ENCODE measurements at places on chromosomes 7 and 10. TPM values are rescaled to one million over a fixed set of nuclear protein-coding genes. Genes with fewer than 3 reads are reported as not detected.

GTF2IRD1 gene
- 17.1 TPM for total RNA-seq

DNA sequence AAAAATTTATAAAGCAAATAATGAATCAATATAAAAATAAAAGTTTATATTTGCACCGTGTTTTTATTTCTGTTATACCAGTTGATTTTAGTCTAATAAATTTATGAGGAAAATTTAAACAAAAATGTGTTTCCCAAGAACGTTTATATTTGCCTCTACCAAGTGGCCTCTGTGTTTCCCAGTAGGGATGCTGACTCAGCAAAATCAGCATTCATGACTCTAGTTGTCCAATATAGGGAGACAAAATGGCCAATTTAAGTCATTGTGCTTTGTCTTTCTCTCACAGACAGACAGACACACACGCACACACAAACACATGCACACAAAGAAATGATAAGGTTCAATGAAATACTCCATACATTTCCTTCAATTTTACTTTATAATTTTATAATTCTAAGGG, 942.5 kb upstream of the ZWINT start:
- no peak for DNase-seq

- DNase-seq: no peak
Measured at GRCh38 chr7:64515781-64516180, 47.1 kb downstream of the ZNF680 start.

DNA sequence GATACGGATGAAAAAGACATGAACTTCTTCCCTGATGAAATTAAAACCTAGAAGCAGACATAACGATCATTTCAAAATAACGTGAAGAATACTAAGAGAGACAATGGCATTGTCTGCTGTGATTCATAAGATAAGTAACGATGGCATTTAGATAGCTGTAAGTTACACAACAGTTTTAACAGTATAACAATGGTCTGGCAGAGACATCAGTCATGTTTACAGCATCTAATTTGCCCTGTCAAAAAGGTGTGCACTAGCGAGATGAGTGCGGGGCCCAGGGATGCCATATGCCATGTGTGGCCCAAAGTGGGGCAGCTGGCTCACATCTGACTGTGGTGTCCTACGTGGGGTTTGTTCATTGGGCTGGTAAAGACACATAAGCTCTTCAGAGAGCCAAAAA, 55.7 kb upstream of the RHEB start:
- no peak for DNase-seq

DNA sequence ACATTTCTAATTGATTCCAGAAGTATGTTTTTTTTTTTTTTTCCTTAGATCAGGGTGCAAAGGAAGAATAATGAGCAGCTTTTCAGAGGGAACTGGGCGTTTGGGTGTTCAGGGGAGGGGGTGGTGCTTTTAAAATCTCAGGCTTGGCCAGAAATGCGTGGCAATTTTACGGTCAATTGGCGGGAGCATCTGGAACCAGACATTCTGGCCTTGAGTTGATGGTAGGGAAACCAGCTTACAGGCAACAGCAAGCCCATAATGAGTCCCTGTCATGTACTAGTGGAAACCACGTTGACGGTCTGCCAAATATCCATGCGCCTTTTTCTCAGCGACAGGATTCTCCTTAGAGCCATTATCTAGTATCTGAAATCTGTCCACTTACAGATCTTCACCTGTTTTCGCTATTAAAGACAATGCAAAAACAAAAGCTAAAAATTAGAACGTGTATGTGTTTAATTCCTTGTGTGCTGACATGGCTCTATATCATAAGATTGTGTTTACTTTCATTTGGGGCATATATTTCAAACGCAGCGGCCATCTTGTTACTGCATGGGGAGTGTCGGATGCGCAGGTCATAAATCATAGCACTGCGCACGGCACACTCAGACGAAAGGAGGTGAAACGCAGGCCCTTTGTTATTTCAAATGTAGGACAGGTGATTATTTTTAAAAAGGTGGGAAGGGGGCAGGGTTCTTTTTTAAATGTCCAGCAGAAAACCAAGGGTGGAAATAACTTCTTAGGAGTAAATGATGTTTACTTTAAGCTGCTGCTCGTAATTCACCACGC, 209.2 kb downstream of the AGMO start:
- no peak for DNase-seq

DNA sequence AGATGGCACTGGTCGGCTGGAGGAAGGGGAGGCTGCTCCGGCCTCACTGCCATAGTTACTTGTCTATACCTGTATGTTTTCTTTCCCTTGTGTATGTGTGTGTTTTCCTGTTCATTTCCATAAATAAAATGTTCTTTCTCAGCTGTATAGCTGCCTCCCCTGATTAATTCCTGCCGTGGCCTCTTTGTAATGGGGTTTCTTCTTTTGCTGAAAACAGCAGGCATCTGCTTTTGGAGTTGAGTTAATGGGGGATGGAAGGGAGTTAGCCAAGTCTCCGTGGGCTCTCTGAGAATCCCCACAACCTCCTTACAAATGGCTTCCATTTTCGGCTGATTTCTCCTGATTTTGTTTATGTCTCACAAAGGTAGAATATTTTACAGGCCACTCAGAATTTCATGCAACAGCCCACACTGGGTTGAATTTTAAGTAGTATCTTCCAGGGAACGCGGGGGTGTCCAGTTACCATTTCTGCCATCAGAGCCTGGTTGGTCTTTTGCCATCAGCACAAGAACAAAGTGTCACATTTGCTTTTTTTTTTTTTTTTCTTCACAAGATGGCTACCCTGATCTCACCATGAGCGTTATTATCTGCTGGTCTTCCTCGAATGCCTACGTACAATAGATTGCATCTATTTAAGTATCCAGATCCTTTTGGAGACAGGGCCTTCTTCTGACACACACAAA, 88.1 kb upstream of the NRP1 start:
- DNase-seq: peak; percentile 5

DNA sequence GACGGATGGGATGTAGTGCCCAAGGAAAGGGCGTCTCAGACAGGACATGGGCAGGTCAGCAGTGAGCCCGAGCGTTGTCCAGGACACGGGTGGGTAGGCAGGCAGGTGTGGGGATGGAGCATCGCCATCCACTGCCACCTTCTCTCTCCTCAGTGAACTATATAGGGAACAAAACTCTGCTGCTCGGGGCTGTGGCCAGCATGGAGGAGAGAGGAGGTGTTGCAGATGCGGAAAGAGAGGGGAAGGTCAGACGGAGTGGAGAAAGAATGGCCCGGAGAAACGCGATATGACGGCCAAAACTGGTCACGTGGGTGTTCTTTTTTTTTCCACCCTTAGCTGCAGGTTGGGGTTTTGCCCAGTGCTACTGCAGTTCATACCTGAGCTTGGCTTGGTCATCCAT, 71.2 kb downstream of the GRID1 start:
- DNase-seq: no peak

DNA sequence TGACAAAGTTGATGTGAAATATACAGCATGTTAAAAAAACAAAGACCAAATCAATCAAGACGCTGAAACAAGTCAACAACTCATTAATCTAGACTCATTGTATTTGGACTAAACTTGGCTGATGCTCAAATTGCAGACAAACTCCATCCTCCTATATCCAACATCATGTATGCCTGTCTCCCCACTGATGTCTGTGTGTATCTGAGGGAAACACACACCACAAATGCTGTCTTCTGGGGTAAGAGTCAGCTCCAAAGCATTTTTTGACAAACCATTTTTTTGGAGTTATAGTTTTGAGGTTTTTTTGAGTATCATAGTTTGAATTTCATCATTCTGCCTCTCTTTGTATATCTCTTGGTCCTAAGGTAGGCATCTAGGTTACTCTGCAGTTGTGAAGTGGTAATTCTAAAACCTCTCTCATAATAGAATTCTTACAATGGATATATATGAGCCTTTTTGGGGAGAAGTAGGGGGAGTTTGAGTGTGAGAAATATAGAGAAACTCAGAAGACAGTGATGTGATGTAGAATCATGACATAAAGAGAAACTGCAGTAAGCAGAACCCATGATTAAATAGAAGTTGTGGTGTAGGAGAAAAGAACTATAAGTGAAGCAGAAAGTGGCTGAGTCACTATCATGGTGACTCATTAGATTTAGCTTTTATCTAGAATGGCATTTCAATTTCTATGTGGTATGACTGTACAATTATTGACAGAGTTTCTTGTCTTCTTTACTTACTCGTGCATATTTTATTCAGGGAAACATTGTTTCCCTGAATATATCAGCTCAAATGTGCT, 1531.1 kb upstream of the LRRTM3 start:
- no peak for DNase-seq

- peak; percentile 24 for DNase-seq
Measured at GRCh38 chr10:83536426-83536825, 602.9 kb upstream of the GHITM start.

CLCN1 gene
- total RNA-seq: under 0.01 TPM

DNA sequence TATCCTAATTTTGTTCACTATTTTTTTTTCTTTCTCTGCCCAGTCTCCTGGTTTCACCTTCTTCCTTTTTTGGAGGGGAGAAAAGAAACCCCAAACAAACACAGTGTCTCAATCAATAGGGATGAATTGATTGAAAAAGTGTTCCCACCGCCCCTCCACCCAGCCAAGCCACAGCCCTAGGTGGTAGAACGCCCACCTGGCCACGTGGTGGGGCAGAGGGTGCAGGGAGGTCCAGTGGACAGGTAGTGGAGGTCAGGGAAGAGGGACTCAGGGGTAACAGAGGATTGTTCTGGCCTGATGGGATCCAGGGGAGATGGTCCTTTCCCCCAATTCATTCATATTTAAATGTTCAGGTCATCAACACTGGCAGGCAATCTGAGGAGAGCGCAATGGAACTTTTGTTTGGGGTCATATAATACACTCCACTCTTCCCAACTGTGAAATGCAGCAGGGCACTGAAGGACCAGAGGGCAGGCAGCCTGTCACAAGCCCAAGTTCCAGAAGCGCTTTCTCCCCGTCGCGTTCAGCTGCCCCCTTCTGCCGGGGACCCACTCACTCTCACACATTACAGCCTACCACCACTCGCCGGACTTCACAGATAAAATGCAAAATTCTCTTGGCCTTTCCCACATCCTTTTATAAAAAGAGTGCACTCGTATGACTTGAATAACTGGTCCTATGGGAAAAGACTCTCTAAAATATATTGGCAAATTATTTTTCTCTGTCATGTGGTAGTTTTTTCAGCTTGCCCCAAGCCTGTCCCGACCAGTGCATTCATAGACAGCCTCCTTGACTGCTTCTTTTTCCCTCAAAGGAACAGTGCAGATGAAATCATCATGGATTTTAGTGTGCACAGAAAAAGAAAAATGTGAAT, 1.6 kb downstream of the INHBA start:
- no peak for DNase-seq

ANKMY2 gene
- 28.5 TPM for total RNA-seq

CPA2 gene
- 0.32 TPM for total RNA-seq

DNA sequence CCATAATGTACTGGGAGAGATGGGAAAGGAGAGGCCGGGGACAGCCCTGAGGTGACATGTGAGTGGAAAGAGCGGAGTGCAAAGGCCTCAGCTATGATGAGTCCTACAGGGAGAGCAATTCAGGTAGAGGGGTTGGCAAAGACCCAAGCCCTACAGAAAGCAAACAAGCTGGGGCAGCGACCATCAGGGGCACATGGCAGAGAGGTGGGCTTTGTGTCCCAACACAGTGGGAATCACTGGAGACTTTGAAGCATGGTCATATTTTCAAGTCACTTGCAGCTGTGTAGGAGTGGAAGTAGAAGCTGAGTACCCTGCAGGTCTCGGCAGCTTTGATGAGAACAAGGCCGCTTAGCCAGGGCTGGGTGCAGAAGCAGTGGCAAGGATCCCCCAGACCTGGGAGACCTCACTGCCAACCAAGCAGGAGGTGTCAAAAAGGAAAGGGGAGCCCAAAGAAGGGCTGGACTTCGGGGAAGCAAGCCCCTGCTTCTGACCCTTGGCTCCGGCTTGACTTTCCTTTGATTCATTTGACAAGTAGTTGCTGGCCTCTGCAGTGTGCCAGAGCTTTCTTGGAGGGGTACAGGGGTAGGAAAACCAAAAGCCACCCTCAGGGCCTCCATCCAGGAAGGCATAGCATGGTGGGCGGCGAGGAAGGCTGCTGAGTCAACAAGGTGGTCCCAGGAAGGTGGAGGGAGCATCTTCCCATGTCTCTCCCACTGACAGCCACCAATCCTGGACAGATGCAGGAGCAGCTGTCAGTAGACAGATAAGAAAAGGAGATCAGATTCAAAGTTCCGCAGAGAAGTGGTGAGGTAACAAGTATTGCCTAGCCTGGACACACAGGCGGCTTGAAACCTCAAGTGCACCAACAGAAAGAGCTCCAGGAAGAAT, 1.9 kb upstream of the PGAM2 start:
- DNase-seq: no peak

DNA sequence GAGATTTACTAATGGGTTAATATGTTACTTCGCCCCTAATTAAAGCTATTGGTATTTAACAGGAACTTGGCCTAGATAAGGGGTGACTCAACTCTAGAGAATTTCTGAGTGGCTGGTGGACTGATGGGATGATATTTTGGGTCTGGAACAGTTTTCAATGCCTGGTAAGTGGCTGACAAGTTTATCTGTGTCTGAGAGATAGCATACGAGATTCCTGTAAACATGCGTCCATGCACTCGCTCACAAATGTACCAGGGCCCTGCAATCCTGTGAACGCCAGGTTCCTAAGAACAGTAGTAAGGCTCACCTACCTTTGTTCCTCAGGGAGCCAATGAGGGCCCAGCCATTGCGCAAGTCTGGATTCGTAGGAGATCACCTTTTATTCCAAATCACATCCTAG, 683.8 kb upstream of the ANKRD30A start:
- DNase-seq: peak; percentile 61

ADAMTS14 gene
- total RNA-seq: 1.6 TPM

EGR2 gene
- 1.7 TPM for total RNA-seq

GRCh38 chr10:89389254-89389653, 3.2 kb upstream of the IFIT1 start:
- peak; percentile 42 for DNase-seq

LOXL4 gene
- 68.3 TPM for total RNA-seq

- no peak for DNase-seq
Measured at GRCh38 chr10:128883231-128884032, 583.6 kb upstream of the MGMT start.

- DNase-seq: no peak
Measured at GRCh38 chr7:52463341-52463740, 572.1 kb upstream of the POM121L12 start.

- no peak for DNase-seq
Measured at GRCh38 chr7:108345710-108346336, 110.4 kb downstream of the NRCAM start.

AGAP3 gene
- 83.8 TPM for total RNA-seq

DNA sequence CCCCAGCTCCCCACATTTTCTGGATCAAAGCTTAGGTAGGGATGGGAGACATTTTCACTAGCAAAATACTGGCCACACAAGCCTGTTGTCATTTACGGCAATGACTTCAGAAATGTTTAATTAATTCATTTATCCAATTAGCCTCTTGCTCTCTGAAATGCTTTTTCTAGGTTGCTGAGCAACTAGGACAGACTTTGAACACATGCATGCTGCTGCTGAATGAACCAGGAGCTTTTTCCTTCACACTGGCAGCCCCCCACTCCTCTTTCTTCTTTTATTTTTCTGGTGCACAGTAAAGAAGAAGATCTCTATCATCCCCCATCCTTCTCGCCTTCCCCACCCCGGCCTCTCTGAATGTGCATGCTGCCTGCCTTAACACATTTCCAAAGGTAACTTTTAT, 22.5 kb downstream of the SORCS3 start:
- no peak for DNase-seq

PRSS1 gene
- total RNA-seq: not detected
